RCC 7860 (cell line): ENCODE measurements at places on chromosomes 7 and 10.

- no peak for DNase-seq
Observed at GRCh38 chr10:88322324-88323063, 260.6 kb downstream of the RNLS start.

GRCh38 chr10:100780324-100780723 lies 34.9 kb downstream of the PAX2 start:
- DNase-seq, result no peak

DNA sequence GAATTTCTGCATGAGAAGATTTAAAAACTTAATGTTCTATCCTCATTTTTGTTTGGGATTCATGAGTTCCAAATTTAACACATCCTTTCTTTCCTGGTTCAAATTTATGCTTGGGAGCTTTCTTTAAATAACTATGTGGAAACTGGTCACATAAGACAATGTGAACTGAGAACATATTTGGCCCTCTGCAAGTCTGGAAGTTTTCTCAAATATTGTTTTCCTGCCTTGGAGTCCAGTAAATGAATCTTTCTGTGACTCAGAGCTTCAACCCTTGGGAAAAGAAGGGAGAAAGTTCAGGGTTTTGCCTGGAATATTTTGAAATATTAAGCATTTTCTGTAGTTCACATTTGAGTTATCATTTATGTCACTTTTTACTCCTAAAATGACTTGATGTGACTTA lies 559.0 kb upstream of the NRP1 start:
- DNase-seq, result no peak

DNA sequence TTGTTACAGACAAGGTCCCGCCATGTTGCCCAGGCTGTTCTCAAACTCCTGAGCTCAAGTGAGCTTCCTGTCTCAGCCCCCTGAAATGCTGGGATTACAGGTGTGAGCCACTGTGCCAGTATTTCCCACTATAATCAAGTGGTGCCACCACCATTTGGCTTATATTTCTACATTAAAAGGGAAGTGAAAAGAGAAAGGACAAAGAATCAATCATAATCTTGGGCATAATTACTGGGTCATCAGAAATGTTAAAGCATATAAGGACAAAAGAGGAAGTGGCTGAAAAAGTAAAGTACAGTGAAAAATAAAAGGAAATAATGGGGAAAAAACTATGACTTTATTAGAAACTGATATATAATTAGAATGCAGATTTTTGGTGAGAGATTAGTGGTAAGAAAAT lies 25.7 kb upstream of the ENTPD1 start:
- no peak for DNase-seq

DNA sequence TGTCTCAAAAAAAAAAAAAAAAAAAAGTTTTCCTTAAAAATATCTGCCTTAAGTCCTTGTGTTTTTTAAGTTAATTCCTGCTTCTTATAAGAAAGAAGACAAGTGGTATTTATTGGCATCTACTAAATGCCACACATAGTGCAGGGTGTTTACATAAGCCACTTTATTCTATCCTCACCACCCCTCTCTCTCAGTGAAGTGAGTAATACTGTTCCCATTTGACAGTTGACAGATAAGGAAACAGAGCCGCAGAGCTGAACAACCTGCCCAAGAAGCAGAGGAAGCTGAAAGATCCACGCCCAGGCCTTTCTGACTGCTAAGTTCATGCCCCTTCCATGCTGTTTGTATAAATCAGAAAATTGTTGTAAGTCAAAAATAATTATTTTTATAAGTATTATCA lies 54.1 kb downstream of the ABLIM1 start:
- DNase-seq, result peak; percentile 49

- DNase-seq, result peak; percentile 27
Observed at GRCh38 chr7:47241112-47242065, 340.5 kb downstream of the TNS3 start.

GRCh38 chr7:142352543-142352942 lies 94.7 kb upstream of the PRSS58 start:
- no peak for DNase-seq

- no peak for DNase-seq
Observed at GRCh38 chr7:30814700-30815387, 43.6 kb downstream of the MINDY4 start.

DNA sequence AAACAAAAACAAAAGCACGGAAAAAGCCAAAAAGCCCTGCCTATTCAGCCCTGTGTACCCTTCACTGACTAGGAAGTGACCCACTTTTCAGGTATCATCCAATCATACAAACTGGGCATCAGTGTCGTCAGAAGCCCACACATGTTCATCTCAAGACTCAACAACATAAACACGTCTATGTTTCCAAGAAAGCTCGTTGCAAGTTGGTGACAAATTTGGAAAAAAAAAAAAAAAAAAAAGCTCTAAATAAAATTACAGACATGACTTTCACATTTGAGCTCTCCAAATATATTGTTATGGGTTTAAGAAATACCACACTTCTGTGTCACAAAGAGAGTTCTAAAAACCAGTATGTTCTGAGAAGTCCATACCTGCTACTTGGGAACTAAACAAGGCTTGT lies 204.7 kb upstream of the KLF14 start:
- DNase-seq, result no peak

DNA sequence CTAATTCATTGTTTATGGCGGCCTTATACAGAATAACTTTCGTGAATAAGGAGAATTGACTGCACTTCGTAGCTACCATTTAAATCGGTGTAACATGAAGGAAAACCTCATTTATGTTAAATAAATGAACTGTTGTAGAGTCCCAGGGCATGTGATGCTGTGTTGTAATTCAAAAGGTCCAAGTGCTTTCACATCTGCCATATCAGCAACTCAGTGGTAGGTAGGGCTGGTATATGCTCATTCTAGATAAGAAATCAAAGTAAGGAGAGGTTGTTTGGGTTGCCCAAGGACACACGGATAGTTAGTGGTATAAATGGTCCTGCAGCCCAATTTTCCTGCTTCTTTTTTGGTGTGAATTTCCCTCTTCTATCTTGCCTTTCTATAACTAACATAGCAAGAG lies 15.8 kb downstream of the BBS9 start:
- DNase-seq, result no peak

- DNase-seq, result no peak
Observed at GRCh38 chr7:32030904-32031692, 39.1 kb downstream of the PDE1C start.

DNA sequence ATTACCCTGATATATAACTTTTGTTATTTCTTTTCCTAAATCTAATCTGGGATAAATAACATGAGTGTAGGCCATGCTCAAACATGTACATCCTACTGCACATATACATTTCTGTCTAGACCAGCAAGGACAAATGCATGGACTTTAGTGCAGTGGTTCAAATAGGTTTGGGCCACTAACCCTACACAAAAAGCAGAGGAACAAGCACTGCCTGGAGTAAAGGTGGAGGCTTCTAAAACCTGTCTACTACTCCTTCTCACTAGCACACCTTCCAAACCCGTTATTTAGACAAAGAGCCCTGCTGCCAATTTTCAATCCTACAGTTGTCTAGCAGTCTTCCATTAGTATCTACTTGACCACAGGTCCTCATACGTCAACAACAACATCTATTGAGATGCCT lies 34.8 kb downstream of the SGCE start:
- no peak for DNase-seq

GRCh38 chr7:133859231-133859630 lies 267.9 kb upstream of the LRGUK start:
- no peak for DNase-seq

GRCh38 chr7:77531038-77531437 lies 6.1 kb upstream of the PTPN12 start:
- DNase-seq, result no peak

DNA sequence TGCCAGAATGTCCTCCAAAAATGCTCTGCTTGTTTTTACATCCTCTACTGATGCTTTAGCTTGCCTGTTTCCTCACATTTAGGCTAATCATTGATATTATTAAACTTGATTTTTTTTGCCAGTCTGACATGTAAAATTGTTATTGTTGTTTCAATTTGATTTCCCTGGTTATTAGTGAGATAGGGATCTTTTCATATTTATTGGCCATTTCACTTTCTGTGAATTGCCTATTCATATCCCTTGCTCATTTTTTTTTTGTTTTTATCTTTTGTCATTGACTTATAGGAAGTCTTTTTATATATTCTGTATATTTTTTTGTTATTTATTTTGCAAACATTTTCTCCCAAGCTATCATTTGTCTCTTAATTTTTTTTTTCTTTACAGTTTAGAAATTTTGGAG lies 13.2 kb downstream of the FAM221A start:
- no peak for DNase-seq
